Fibroblast of skin of right quadriceps (primary cell): ENCODE measurements at places on chromosomes 7 and 10.

- DNase-seq = peak; percentile 19
These were observed 80.5 kb downstream of the CCNY start for GRCh38 chr10:35416619-35417312.

- no peak for DNase-seq
These were observed 120.8 kb upstream of the RET start for GRCh38 chr10:42956045-42956444.

- no peak for DNase-seq
These were observed 601.1 kb upstream of the FOXK1 start for GRCh38 chr7:4080954-4081353.

- peak; percentile 78 for DNase-seq
These were observed 1.2 kb upstream of the PLXNA4 start for GRCh38 chr7:132577206-132578049.

GRCh38 chr10:4459531-4459930 is 366.5 kb upstream of the AKR1E2 start:
- DNase-seq = no peak

- DNase-seq = no peak
These were observed 62.0 kb downstream of the CFAP58 start for GRCh38 chr10:104415526-104416165.

- peak; percentile 58 for DNase-seq
These were observed 709 bp downstream of the ARPC1B start for GRCh38 chr7:99375070-99375807.

GRCh38 chr10:129642427-129642826 is 175.4 kb downstream of the MGMT start:
- DNase-seq = no peak
